ENCODE measurements at places on chromosomes 7 and 10. TPM values are rescaled to one million over a fixed set of nuclear protein-coding genes. Genes with fewer than 3 reads are reported as not detected.

GRCh38 chr7:8710124-8710523 lies 276.7 kb downstream of the NXPH1 start:
- H3K4me3 ChIP-seq: no peak overlapping the region
- no peak for DNase-seq
- H3K27me3 ChIP-seq: no peaks in the 10 kb centered on the region
- H3K27ac ChIP-seq: no peak overlapping the region
- no peaks in the 10 kb centered on the region for H3K36me3 ChIP-seq
- H3K4me1 ChIP-seq: no peaks in the 10 kb centered on the region

DNA sequence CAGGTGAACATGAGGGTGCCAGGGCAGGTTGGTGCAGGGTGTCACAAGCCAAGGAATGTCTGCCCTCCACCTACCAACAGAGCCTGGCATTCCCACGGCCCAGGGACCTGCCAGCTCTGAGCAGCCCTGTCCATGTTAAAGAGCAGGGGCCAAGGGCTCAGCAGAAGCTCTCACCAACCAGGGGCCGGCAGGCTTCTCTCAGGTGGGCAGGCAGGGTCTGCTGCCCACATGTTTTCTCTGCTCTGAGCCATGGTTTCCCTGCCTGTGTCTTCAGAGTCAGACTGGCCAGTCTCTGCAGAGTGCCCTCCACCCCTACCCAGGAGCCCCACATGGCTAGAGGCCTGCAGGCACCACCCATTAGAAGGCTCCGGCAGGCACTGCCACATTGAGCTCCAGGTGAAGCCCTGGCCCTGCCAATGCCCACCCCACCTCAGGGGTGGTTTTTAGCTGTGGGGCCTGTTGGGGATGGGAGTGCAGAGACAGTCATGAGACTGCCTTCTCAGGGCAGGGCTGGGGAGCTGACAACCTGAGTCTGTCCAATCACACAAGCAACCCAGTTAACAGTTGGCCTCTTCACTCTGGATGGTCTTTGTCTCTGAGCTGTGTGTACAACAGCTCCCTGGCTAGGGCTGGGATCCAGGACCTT lies 135.9 kb downstream of the ARHGAP22 start:
- peaks cover 2% of the 10 kb centered on the region for H3K4me1 ChIP-seq
- H3K27me3 ChIP-seq: no peaks in the 10 kb centered on the region
- no peak for DNase-seq
- H3K27ac ChIP-seq: no peak overlapping the region

- no peak overlapping the region for H3K4me3 ChIP-seq
- no peak for DNase-seq
- H3K4me1 ChIP-seq: no peaks in the 10 kb centered on the region
These were observed 225.0 kb downstream of the BUB3 start for GRCh38 chr10:123379156-123379555.

- no peaks in the 10 kb centered on the region for H3K27me3 ChIP-seq
- H3K36me3 ChIP-seq: no peaks in the 10 kb centered on the region
- peaks cover 61% of the 10 kb centered on the region for H3K4me1 ChIP-seq
- DNase-seq: no peak
- H3K27ac ChIP-seq: peak overlapping the region; percentile 84
These were observed 96.7 kb upstream of the PIK3CG start for GRCh38 chr7:106768324-106768751.

- H3K36me3 ChIP-seq: no peaks in the 10 kb centered on the region
- no peak overlapping the region for H3K4me3 ChIP-seq
- DNase-seq: no peak
- H3K27ac ChIP-seq: no peak overlapping the region
These were observed 79.9 kb downstream of the FZD1 start for GRCh38 chr7:91343996-91344629.

- peaks cover 3% of the 10 kb centered on the region for H3K36me3 ChIP-seq
- peak overlapping the region; percentile 94 for H3K27ac ChIP-seq
- no peak overlapping the region for H3K4me3 ChIP-seq
- no peaks in the 10 kb centered on the region for H3K27me3 ChIP-seq
- H3K4me1 ChIP-seq: peaks cover 17% of the 10 kb centered on the region
These were observed 22.0 kb upstream of the GSDME start for GRCh38 chr7:24779283-24779655.

DNA sequence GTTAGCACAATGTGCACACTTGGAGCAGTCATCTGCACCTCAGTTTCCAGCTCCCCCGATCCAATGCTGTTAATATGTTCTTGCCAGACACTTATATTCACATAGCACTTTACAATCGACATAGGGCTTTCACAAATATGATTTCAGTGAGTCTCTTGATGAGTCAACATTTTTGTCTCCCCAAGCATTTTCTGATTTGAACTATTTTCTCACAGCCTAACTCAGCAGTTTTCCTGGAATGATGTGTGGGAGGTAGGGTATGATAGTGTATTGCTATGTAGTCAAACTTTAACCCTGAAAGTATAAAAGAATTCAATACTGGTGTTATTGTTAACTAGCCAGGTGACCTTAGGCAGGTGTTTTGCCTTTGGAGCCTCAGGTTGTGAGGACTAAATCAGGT lies 82.5 kb upstream of the LRGUK start:
- no peaks in the 10 kb centered on the region for H3K36me3 ChIP-seq
- peaks cover 6% of the 10 kb centered on the region for H3K4me1 ChIP-seq

- H3K36me3 ChIP-seq: no peaks in the 10 kb centered on the region
- H3K27ac ChIP-seq: no peak overlapping the region
- no peaks in the 10 kb centered on the region for H3K27me3 ChIP-seq
- no peak overlapping the region for H3K4me3 ChIP-seq
- peaks cover 2% of the 10 kb centered on the region for H3K4me1 ChIP-seq
These were observed 269.6 kb downstream of the EXOC4 start for GRCh38 chr7:133522501-133522900.

Gene LBX1
- total RNA-seq: not detected

Gene DNAJC12
- 10.2 TPM for total RNA-seq

Gene HOXA2
- total RNA-seq: 8.3 TPM

Gene FBXL15
- total RNA-seq: 9.0 TPM

All from chondrocyte (in vitro differentiated cells).